ENCODE measurements at places on chromosomes 4 and X.

GRCh38 chr4:87659247-87659931, 9.3 kb downstream of the DMP1 start:
- no peak for DNase-seq

DNA sequence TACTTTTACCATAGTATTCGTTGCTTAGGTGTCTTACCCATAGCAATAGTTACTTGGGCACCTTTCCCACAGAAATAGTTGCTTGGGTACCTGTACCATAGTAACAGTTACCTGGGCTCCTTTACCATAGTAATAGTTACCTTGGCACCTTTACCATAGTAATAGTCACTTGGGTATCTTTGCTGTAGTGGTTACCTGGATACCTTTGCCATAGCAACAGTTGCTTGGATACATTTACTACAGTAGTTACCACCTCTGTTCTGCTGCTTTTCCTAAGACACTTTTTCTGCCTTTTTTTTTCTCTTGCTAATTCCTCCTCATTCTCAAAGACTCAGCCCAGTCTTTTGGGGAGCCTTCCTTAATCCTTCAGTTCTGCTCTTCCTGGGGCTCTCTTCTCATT, 272.8 kb upstream of the PUDP start:
- no peak for DNase-seq

GRCh38 chr4:54781756-54782155, 124.0 kb downstream of the KIT start:
- no peak for DNase-seq

- DNase-seq, result peak; percentile 12
These were observed 3.8 kb upstream of the RADX start for GRCh38 chrX:106608016-106608415.

DNA sequence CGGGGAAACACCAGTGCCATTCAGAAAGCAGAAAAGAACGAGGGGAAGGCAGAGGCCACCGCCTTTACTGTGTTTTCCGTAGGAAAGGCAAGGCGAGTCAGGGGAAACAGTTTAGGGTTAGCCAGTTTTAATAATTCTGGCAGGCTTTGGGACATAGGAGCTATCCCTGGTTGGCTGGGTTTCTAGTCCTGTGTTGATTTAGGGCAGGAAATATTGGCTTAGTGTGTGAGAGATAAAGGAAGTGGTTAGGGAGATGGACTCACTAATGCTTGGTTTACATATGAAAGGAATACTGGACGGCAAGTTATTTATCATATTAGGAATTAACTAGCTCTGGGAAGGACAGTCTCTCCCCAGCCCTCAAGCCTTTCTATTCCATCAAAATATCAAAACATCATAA, 53.1 kb downstream of the SYNPO2 start:
- no peak for DNase-seq

All from effector memory CD4-positive, alpha-beta T cell (primary cell).